ENCODE measurements at places on chromosomes 1 and 21.

- DNase-seq, result no peak
These were observed 21.8 kb upstream of the ERRFI1 start for GRCh38 chr1:8047686-8048445.

DNA sequence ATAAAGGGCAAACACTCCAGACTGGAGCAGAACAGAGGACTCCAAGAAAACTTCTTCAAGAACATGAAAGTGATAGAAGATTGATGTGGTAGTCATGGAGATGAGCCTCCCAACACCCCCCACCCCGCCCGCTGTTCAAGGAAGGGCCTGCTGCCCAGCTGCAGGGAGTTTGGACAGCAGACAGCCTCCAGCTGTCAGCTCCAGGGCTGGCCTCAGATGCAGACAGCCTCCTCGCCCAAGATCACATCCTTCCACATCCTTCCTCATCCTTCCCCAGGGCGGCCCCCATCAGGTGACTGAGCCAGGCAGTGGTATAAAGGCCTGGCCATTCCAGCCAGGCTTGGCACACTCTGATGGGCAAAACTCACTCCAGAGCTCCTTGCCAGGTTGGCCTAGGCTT, 24.6 kb downstream of the HMGN2 start:
- DNase-seq, result no peak

GRCh38 chr21:42584296-42584641, 69.2 kb upstream of the PDE9A start:
- DNase-seq, result no peak

- no peak for DNase-seq
These were observed 226.5 kb downstream of the FOXD2 start for GRCh38 chr1:47664356-47664755.

GRCh38 chr1:214445831-214446614, 105.4 kb downstream of the PTPN14 start:
- DNase-seq, result no peak

DNA sequence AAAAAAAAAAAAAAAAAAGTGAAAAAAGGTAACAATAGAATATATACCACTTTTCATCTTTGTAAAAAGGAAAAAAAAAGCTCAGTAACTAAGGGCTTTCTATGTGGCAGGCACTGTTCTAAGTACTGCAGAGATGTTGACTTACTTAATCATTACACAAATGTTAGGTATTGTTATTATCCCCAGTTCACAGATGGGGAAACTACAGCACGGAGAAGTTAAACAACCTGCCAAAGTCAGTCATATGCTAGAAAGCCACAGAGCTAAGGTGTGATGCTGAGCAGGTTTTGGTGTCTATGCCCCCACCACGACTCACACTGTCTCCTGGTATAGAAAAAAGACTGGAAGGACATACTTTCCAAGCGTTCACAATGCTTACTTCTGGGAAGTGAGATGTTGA, 6.6 kb upstream of the PNRC2 start:
- DNase-seq, result no peak

DNA sequence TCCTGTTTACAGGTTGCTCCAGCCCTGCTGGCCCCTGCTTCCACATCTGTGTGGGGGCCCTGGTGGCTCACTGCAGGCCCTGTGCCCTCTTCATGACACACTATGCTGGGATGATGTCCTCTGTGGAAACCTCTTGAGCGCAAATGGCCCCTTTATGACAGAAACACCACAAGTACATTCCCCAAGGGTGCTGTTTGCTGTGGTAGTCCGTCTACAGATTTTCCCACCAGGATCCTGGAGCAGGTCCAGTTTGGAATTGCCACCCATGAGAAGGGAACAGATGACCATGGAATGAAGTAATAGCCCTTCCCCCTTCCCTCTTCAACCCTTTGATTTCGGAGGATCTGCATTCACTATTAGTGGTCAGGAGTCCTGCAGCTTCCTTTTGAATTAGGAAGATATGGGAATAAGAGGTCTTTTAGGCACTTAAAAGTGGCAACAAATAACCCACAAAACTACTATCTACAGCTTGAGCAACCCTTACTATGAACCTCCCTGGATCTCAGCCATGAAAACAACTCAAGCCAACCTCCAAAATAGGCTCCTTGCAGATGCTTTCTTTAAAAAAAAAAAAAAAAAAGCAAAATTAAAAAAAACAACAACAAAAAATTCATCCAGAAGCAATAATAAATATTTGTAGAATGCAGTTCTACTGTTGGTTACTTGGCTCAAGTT, 121.9 kb upstream of the TSPAN2 start:
- DNase-seq, result no peak

- no peak for DNase-seq
These were observed 33.0 kb downstream of the COP1 start for GRCh38 chr1:176174108-176174507.

GRCh38 chr1:204900721-204901120, 30.1 kb downstream of the NFASC start:
- DNase-seq, result no peak

GRCh38 chr21:23812485-23812884, 1794.8 kb downstream of the MRPL39 start:
- DNase-seq, result no peak

GRCh38 chr1:36224537-36225282, 467 bp downstream of the THRAP3 start:
- no peak for DNase-seq

DNA sequence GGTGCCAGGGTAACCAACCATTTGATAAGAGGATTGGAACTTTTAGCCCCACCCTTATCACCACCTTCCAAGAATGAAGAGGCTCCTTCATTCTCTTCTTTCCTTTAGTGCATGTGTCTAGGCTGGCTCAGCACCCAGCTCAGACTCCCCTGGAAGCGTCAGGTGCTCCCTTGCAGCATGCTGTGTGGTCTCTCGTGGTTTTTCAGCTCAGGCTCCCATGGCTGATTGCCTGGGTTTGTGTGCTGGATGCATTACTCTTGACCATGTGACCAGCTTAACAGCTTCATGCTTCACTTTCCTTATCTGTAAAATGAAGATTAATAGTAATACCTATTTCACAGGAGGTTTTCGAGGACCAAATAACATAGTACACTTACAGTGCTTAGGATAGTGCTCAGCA, 198.4 kb downstream of the HHAT start:
- no peak for DNase-seq

GRCh38 chr21:33924079-33924765, 8.6 kb upstream of the ATP5PO start:
- peak; percentile 53 for DNase-seq

GRCh38 chr1:17587693-17588047, 48.2 kb downstream of the ARHGEF10L start:
- DNase-seq, result no peak

DNA sequence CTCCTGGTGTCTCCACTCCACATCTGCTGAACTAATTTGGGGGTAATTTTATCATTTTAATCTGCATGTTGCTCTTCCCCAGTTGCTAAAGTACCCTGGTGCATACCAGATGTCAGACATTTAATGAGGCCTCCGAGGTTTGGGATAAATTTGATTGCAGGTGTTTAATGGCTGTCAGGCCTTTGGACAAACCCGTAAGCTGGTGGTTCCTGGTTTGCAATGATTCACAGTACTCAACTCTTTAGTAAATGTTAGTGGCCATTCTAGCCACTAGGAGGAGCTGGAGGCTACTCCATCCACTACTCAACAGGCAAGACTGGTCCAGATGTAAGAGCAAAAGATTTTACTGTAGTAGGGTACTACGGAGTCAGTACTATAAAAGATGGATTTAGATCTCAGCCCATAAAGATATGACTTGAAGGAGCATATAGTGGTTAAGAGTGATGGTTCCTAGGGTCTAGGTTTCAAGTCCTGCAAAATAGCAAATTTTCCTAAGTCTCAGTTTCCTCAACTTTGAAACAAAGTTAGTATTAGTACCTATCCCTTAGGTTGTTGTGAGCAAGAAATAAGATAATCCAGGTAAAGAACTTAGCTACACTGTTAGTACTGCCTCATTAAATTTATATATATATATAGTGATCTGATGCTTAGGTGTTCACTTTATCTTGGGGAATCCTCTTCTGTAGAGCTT, 132.8 kb downstream of the SNX7 start:
- no peak for DNase-seq
